Stimulated activated CD4-positive, alpha-beta T cell treated with anti-CD3 and anti-CD28 coated beads, Interleukin-15, amount 100 ng/mL, for 1 hour (primary cell): ENCODE measurements at places on chromosomes 5 and 9.

GRCh38 chr9:130347931-130348330, 82.4 kb downstream of the HMCN2 start:
- no peak for DNase-seq

GRCh38 chr5:15993334-15993733, 186.3 kb downstream of the MARCHF11 start:
- DNase-seq, result no peak

- no peak for DNase-seq
These were observed 2.6 kb upstream of the GRIN1 start for GRCh38 chr9:137136261-137136880.

- DNase-seq, result no peak
These were observed 129.8 kb downstream of the TMEM174 start for GRCh38 chr5:73302797-73303147.

GRCh38 chr5:176474476-176474875, 26.3 kb downstream of the FAF2 start:
- DNase-seq, result no peak

- no peak for DNase-seq
These were observed at the start of gene SLC1A3 for GRCh38 chr5:36606428-36607113. Gene SLC1A3 (plus strand): TSS chr5:36606606. CDS start chr5:36608424, 1,818 bp downstream.

GRCh38 chr5:148988328-148988727, 74.5 kb downstream of the SH3TC2 start:
- DNase-seq, result no peak

DNA sequence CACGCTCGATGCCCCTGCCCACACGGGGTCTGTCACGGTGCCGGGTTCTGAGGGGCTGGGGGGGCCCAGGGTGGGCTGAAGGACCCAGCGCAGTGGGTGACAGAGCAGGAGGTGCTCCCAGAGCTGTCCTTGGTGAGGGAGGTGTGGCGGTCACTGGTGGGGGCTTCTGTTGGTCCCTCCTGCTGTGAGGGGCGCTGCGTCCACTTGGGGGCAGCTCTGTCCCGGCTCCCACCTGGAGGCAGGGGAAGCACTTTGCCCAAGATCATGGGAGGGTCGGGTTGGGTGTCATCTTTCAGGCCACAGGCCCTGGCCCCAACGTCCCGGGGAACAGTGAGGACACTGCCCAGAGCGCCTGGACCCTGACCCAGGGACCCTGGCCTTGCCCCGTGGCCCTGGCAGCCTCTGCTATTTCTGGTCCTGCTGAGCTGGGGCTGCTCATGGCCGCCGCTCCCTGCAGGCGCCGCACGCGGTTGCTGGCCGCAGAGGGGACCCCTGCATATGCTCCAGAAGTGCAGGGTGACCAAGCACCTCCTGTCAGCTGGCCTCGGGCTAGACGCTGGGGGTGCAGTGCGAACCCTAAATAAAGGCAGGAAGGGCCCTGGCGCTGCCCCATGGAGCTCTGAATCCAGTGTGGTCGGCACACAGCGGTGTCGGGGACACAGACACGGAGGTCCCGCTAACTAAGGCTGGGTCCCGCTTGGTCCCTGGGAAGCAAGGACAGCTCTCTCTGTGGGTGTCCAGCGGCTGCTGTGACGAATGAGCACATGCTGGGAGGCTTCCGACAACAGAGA, 11.6 kb upstream of the RNU6ATAC start:
- no peak for DNase-seq

GRCh38 chr5:148012801-148013200, 51.0 kb upstream of the SPINK5 start:
- DNase-seq, result no peak

GRCh38 chr5:94564812-94565211, 53.6 kb downstream of the KIAA0825 start:
- DNase-seq, result no peak

DNA sequence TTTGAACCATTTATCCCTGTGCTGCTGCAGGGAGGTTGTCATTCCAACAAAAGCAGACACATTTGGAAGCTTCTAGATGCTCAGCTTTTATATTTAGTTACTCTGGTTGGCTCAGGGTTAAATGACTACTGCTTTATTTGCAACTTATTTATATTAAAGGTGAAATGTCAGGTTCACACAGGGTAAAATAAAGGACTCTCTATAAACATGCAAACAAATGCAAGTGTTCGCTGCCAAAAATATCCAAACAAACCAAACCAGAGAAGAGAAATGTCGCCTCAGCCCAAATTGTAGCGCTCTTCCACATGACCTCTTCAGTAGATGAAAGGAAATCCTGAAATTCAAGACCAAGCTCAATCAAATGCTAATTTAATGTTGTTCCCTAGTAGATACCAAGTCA, 57.0 kb upstream of the LIFR start:
- no peak for DNase-seq

GRCh38 chr5:137572042-137572695, 73.0 kb upstream of the SPOCK1 start:
- no peak for DNase-seq

GRCh38 chr9:36817160-36817834, 216.8 kb downstream of the PAX5 start:
- no peak for DNase-seq
